ENCODE measurements at places on chromosomes 4 and X.
A peak's percentile ranks its signal among the peaks of the same experiment; 100 is the strongest.

DNA sequence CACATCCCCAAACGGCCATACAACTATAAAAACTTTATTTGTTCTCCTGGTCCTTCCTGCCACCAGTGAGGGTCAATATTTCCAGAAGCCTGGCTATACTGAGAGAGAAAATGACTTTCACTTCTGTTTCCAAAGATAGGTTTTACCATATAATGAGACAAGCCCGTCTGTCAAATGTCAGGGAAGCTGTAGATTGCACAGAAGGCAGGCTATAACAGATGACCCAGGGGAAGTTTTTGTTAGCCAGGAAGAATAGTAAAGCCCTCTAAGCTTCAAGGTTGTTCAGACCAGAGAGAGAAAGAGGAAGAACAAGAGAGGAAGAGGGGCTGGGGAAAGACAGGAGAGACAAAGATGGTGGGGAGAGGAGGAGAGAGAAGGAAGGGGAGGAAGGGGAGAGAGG, 217.5 kb downstream of the GBA3 start:
- DNase-seq = no peak

DNA sequence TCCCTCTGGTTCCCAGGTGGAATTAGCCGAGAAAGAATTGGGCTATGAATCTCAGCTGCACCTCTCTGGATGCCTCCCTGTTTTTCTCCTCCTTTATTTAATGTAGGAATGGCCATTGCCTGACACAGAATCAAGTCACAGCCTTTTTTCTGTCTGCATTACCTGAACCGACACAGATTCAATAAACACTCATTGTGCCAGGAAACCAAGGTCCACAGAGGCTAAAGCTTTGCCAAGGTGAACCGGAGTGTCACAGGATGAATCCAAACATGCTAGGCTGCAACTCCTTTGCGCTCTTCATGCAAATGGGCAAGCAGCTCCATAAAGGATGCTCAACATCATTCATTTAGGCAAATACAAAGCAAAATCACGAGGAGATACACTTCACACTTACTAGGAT, 199.8 kb upstream of the AGTR2 start:
- DNase-seq = no peak

- no peak for DNase-seq
Measured at GRCh38 chr4:169627307-169627706, 6.9 kb downstream of the CLCN3 start.

- no peak for DNase-seq
Measured at GRCh38 chr4:113593400-113594230, 167.9 kb downstream of the CAMK2D start.

- DNase-seq = no peak
Measured at GRCh38 chrX:146224442-146224841, 406.8 kb downstream of the SLITRK2 start.

DNA sequence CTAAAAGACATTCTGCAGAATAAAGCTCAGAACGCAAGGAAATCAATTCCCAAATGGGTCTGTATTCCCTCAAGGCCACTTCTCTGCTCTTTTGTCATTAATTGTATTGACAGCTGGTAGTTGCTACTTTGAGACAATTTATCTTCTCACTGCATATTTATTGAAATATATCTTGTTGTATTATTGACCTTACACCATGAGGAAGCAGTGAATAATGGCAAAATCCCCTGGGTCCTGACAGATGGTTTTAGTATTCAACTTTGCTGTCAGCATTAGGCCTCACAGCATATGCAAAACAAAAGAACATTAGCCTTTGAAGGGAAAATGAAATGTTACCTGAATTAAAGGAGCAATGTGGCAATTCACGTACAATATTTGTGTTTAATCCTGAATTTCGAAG, 406.1 kb upstream of the TRAM1L1 start:
- no peak for DNase-seq

- DNase-seq = no peak
Measured at GRCh38 chr4:60655356-60655755, 544.8 kb upstream of the ADGRL3 start.

DNA sequence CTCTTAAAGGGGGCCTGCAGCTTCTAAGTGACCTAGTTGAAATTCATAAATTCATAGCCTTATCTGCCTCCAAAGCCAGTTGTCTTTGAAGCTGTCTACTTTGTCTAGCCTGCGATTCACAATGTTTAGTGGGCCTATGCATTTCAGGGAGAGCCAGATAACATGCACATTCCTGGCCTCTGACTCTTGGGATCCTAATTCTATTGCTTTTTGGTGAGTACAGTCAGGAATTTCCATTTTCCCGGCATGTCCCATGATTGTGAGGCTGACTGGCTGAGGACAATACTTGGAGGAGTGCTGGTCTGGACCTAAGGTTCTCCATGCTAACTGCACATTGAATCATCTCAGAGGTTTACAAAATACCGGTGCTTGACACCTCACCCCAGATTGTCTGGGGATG, 155.0 kb downstream of the MSL3 start:
- DNase-seq = no peak

- no peak for DNase-seq
Measured at GRCh38 chr4:181807771-181808170, 435.4 kb upstream of the TENM3 start.

DNA sequence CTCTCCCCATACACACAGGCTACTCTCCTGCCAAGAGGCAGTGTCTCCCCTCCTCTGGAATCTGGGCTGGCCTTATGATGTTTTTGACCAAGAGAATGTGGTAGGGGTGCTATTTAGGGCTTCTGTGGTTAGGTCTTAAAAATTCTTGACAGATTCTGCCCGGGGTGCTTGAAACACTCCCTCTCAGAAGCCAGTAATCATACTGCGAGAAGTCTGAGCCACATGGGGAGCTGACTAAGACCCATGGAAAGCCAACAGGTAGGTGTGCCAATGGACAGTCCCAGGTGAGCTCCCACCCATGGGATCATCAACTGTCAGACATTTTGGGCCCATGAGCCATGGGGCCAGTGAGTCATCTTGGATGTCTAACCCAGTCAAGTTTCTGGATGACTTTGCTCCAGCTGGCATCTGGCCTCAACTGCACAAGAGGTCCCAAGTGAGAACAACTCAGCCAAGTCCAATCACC, 315.7 kb downstream of the FBXW7 start:
- peak; percentile 60 for DNase-seq

DNA sequence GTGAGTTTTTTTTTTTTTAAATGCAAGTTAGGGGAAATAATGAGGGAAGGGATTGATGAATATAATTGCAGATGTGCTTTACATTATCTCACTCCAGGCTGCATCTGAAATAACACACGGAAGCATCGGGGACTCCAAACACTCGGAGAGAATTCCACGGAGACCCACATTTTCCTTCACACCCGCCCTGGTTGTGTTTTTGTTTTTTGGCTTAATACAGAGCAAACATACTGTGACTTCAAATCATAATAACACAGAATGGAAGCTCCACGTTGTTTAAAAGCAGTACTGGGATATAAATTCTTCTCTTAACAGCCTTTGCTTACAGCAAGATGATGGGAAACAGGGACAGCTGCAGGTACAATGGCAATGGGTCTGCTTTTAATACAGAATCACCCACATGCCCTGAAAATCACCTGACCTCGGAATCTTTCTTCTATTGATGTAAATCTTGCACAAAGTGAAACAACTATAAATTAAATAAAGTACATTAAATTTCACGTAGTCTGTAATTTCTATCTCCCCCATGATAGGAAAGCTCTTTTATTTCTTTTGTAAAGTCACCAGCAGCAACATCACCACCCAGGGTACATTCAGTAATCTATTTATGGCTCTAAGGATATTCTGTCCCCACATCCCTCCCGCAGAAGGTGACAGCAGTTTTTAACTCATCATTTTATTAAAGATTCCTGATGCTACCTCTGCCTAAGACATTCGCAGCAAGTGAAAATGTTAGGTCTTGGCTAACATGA, 119.3 kb downstream of the ZNF827 start:
- no peak for DNase-seq

DNA sequence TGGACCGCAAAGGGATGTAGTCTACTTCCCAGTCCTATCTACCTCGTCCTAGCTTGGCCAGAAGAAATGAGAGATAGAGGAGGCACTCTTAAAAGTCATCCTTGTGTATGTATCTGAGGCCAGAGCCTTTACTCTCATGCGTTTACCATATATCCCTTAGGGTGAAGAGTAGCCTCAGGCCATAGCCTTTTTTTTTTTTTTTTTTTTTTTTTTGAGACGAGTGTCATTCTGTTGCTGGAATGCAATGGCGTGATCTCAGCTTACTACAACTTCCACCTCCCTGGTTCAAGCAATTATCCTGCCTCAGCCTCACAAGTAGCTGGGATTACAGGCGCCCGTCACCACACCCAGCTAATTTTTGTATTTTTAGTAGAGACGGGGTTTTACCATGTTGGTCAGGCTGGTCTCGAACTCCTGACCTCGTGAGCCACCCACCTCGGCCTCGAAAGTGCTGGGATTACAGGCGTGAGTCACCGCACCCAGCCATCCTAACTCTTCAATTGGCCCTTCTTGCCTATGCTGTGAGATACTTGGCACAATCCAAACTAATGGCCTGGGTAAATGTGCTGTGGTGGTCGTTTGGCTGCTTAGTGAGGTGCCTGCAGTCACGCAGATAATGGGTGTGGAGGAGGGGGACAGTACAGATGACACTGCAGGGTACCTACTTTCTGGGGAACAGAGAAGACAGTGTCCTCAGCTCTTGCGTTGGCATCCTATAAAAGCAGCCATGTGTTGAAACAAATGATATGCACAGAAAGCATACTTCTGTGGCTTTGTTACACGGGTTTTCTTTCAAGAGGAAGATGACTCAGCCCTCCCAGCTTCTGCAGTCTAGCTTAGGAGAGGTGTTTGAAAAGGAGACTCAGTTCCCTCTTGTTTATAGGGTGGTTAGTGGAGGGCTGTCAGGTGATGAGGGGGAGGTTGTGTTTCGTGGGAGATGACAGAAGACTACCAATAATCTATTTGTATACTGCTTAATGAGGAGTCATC, 10.4 kb upstream of the DGAT2L6 start:
- DNase-seq = peak; percentile 31

GRCh38 chrX:152220606-152221005, 82.2 kb upstream of the MAGEA10 start:
- DNase-seq = no peak

DNA sequence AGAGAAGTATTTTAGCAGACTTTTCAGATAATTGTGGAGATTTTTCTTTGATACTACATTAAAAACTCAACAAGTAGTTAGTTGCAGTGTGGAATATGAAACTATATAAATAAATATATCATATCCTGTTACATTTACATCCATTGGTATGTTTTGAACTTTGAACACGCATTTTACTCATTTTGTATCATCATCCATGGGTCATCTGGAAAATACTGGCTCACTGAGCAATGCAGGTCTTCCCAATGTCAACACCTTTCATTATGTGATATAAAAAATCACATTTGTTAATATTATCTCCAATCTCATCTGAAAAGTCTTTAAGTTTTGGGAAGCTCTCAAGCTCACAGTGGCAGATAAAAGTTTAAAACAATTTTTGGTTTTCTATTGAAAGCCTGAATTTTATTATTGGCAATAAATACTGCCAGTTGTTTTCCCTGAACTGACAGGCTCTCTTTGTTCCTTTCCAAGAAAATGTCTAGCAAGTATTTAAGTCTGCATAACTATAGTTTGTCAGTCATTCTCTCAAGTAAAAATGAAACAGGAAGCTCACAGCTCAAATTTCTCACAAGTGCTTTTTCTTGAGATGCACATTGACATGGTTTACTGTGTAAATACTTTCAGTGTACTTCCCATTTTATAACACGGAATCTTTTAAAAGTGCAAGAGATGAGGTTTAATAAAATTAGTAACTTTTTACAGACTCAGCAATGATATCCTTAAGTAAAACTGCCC, 183.5 kb upstream of the GPC4 start:
- DNase-seq = no peak

- DNase-seq = no peak
Measured at GRCh38 chr4:179124957-179125356, 1682.7 kb upstream of the AGA start.

- DNase-seq = no peak
Measured at GRCh38 chr4:4849106-4849505, 10.4 kb upstream of the MSX1 start.

GRCh38 chrX:110310896-110311295, 7.0 kb downstream of the AMMECR1 start:
- DNase-seq = no peak

GRCh38 chr4:188037003-188037713, 41.6 kb downstream of the ZFP42 start:
- no peak for DNase-seq

- DNase-seq = no peak
Measured at GRCh38 chrX:140521393-140521792, 16.5 kb upstream of the SOX3 start.

DNA sequence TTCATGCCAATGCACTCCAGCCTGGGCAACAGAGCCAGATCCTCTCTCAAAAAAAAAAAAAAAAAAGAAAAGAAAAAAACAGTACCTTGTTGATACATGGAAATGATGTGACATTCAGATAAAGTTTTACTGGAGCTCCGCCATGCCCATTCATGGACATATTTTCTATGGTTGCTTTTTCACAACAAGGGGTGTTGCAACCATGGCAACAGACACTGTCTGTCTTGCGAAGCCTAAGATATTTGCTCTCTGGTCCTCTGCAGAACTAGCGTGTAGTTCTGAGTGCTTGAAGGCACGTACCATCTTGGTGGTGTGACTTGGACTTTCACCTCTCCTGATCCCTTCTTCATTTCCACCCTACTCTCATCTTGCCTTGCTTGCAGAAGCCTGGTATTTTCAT, 53.2 kb downstream of the TBL1X start:
- DNase-seq = no peak

DNA sequence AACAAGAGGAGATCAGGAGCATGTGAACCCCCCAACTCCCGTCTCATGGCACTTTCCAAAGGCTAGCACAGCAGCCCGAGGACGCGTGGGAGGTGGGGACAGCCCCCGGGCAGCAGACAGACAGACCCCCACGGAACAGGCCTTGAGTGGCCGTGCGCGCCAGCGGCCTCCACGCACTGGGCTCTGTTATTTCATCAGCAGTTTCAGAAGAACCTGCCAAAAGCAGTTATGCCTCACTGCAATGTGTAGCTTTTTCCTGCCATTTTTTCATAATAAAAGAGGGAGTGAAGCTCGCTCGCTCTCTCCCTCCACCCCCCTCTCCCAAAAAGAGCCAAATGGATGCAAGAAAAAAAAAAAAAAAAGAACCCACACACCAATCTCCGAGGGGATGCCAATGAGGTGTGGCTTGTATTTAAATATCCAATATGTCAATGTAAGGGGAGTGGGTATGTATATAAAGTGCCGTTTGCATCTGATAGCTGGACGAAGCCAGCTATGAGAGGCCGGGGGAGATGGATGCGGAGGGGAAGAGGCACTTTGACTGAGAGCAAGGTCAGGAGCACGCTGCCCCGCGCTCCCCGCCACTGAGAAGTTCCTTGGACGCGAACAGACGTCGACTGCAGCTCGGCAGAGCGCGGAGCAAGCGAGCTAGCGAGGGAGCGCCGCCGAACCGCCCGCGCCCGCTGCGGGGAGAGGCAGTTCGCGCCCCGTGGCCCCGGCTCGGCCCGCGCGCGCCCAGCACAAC, at the start of gene FGF16:
TSS of gene FGF16 (plus strand) at position 482 of the 745 bp plus-strand sequence. CDS start 286 bp downstream, outside the sequence.
- DNase-seq = no peak

DNA sequence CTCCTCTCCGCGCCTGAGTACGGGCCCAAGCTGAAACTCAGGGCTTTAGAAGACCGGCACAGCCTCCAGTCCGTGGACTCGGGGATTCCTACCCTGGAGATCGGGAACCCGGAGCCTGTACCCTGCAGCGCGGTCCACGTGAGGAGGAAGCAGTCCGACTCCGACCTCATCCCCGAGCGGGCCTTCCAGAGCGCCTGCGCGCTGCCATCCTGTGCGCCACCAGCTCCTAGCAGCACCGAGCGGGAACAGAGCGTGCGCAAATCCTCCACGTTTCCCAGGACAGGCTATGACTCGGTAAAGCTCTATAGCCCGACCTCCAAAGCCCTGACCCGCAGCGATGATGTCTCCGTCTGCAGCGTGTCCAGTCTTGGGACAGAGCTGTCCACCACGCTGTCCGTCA, 13.9 kb downstream of the TBC1D14 start:
- no peak for DNase-seq
